Stimulated activated CD8-positive, alpha-beta memory T cell treated with anti-CD3 and anti-CD28 coated beads, Interleukin-7, amount 100 ng/mL, for 1 hour (primary cell): ENCODE measurements at places on chromosomes 6 and 20.

- no peak for DNase-seq
Observed at GRCh38 chr20:8780915-8781314, 288.0 kb upstream of the PLCB4 start.

GRCh38 chr6:84417260-84417659, 189.8 kb upstream of the CEP162 start:
- DNase-seq, result no peak

DNA sequence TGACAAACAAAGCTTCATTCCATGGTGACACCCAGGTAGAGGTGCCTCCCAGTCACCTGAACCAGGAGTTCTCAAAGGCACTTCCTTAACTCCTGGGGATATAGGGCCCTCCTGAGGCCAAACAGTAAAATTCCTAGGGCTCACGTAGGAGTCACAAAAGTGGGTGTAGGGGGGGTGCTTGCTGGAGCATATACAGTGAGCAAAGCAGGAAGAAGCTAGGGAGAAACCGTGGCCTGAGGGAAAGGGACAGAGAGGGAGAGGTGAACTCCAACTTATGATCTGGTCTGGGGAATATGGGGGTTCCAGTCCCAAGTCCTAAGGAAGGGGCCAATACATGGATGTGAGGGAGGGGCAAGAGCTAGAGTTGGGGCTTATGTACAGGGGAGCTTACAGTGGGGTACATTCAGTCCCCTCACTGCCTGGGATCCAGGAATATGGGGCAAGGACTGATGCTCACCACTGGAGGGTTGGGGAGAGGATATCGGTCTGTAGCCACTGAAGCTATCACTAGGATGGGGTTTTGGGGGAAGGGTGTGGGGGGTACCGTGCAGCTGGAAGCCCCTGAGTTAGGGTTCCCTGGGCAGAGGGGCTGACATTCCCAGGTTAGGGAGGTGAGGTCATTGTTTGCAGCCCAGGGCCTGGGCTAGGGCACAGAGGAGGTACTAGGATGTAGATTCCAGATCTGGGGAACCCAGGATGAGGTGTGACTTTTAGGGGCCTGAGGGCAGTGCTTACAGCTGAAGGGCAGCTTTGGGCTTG, 950 bp downstream of the PEDS1 start:
- DNase-seq, result no peak

GRCh38 chr6:14984519-14984853, 261.4 kb upstream of the JARID2 start:
- no peak for DNase-seq

GRCh38 chr6:21601339-21601923, 7.9 kb downstream of the SOX4 start:
- no peak for DNase-seq

GRCh38 chr20:50992733-50993457, 30.0 kb downstream of the KCNG1 start:
- DNase-seq, result no peak

DNA sequence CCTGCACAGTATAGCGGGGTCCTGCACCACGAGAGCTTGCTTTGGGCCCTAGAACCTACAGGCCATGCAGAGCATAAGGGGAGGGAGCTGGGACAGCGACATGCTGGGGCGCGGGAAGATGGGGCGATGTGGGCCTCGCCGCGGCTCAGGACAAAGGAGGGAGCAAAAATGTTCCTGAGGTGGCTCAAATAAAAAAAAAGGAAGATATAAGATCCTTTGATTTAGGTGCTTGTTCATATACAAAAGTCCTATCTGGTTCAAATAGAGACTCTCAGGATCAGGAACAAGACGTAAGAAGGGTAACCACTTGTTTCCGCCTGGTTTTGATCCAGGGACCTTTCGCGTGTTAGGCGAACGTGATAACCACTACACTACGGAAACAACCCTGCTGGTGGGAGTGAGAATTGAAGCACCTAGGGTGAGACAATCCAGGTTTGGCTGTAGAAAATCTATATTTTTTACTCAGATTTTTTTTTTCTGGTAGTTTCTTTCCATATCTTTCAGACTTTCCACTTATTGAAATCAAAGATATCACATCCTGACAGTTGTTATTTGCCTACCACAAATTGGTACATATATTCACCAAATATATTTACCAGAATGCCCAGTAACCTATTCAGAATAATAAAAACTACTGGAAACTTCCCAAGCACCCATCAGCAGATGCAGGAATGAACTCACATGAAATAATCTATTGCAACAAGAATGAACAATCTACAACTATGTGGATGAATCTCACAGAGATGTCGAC, 177.9 kb upstream of the ZNF184 start:
- DNase-seq, result no peak

DNA sequence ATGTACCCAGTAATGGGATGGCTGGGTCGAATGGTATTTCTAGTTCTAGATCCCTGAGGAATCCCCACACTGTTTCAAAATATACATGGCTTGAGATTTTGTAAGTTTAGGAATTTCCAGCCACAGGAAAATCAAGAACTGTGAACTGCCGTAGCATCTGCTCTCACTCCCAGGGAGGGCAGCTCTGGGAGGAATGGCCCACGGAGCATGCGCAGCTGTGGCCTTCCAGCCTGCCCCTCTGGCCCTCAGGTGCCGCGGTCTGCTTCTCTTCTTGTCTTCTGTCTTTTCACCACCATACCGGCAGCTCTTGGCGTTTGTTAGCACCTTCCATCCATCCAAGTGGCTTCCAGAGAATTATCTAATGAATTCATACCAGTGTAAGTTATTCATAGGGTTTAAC, 19.9 kb upstream of the EXOC2 start:
- DNase-seq, result no peak

DNA sequence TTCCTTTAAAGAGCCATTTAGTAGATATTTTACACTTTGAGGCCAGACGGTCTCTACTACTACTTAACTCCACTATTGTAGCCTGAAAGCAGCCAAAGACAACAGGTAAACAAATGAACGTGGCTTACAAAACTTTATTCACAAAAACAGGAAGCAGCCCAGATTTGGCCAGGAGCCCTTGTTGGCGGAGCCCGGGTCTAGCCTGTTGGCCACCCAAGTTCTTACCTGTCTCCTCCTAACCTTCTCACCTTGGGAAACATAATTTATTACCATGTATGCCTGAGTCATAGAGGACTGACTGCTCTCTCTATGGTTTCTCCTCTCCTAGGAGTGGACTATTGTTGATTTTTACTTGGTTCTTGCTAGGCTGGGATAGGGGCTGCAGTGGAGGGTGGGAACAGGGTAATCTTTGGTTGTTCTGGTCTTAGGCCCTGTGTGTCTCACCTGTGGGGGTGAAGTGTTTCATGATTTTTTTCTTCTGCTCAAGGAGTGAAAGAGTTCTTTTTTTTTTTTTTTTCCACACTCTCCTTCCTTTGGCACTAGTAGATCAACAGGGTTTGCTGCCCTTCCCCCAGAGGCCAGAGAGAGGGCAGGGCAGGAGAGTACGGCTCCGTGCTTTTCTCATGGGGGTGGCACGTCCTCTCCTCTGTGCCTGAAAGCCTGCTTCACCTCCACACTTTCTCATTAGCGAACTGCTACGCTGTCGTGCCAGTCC, 90.0 kb downstream of the RPP40 start:
- DNase-seq, result no peak

DNA sequence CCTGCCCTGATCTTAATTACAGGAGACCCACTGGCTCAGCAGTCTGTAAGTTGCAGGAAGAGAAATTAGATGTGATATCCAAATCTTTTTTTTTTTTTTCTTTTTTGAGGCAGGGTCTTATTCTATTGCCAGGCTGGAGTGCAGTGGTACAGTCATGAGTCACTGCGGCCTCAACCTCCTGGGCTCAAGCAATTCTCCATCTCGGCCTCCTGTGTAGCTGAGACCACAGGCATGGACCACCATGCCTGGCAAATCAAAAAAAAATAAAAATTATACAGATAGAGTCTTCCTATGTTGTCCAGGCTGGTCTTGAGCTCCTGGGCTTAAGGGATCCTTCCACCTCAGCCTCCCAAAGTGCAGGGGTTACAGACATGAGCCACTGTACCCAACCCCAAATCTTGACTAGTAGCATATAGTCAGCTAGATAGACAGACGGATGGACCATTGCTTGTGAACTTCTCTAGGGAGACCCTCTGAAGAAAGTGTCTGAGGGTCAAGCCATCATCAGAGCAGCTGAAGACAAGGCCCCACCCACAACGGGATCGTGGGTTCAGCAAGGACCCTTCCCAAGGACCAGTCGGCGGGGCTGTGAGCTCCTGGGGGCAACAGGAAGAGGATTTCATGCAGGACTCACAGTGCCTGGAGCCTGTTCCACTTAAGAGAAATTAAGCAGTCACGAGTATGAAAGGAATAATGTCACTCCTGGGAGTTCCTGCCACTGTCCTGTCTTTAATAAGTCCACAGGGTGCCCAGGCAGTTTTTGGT, 222.7 kb downstream of the ANKRD60 start:
- DNase-seq, result no peak

DNA sequence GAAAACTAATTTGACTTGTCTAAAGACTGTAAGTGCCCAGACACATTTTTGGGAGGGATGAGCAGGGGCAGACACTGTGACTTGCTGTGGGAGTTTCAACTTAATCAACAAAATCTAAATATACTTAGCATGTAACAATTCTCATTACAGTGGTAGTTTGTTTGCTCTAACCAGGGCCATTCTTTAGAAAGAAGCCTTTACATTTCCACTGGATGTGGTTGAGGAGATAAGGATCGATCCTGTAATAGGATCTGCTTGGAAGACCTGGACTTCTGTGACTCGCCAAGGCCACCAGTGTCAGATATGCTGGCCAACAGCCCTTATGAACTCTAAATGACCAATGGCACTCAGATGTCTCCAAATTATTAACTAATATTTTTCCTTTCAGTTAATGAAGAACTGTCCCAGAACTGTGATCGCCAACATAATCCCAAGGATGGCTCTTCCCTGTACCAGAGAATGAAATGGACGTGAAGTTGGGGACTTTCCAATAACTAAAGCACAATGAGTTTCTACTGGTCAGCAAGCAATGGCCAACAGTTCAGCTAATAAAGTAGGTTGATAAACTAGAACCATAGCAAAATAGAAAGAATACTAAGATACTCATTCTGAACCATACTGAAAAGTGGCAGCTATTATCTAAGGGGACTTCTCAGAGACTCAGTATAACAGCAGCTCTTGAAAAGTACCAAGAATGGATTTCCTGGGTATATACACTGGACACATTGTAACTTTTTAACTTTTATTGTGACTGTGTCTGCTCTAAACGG, 7.5 kb downstream of the SMLR1 start:
- no peak for DNase-seq

- DNase-seq, result no peak
Observed at GRCh38 chr6:155872961-155873360, 417.3 kb upstream of the NOX3 start.

- DNase-seq, result no peak
Observed at GRCh38 chr6:5389086-5389745, 127.9 kb downstream of the FARS2 start.

GRCh38 chr20:63693733-63694583, 2.5 kb upstream of the TNFRSF6B start:
- no peak for DNase-seq

- DNase-seq, result no peak
Observed at GRCh38 chr6:135372758-135373157, 124.8 kb downstream of the AHI1 start.

DNA sequence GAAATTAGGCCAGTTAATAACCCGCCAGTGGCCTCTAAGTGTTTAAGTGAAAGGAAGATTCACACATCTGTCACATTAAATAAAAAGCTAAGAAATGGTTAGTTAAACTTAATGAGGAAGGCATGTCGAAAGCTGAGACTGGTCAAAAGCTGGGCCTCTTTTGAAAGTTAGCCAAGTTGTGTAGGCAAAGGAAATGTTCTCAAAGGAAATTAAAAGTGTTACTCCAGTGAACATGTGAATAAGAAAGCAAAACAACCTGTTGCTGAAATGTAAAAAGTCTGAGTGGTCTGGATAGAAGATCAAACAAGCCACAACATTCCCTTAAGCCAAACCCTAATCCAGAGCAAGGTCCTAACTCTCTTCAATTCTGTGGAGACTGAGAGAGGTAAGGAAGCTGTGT, 10.9 kb upstream of the MTRF1L start:
- no peak for DNase-seq

DNA sequence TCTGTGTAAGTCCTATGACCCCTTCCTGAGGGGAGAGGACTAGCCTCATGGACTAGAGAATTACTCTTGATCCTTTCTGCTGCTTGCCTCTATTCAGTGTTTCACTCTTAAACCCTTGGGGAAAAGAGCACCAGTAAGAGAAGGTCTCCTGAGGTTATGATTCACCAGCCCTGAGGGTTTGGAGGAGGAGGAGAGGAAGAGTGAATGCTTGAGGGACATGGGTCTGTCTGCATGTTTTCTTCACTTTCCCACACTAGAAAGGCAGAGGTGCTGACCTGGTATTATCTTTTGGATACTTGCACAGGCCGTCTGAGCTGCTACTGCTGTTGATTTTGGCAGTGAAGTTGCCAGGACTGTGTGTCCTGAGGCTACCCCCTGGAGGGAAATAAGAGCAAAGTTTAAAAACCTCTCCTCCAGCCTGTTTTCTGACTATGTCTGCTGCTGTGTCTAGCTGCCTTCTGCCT, 78.3 kb downstream of the CD109 start:
- DNase-seq, result no peak

DNA sequence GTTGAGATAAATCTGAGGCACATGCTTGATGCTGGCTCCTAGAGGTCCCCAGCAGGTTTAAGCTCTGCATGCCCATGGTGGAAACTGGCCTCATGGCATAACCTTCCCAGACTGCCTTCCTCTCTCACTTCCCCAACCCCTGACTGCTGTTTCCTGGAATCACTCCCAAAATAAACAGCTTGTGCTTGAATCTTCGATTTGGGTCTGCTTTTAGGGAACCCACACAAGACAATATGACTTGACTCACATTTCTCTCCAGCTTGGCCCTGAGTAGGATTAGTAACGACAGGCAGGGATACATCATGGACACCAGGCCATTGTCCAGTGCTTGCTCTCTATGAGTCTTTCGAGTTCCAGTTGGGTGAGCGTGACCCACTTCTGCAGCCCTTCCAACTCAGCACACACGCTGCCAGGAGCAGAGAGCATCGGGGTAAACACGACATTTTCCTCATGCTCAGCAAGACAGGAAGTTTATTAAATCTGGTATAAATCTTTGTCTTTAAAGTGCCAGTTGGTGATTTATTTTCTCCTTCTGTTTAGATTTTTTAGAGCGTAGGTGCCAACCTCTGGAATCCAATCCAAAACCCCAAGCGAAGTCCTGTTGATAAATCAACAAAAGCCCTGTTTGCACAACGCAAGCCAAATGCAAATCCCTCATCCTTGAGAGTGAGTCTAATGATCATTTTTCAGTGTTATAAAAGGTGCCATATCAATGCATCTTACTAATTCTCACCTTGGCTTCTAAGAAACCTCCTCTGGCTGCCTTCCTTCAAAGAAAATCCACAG, 135.0 kb downstream of the FOXA2 start:
- no peak for DNase-seq
